Fibroblast of lung (primary cell): ENCODE measurements at places on chromosomes 6 and 20. TPM values are rescaled to one million over a fixed set of nuclear protein-coding genes. Genes with fewer than 3 reads are reported as not detected.

GRCh38 chr20:11807054-11808048, 110.3 kb upstream of the BTBD3 start:
- H3K36me3 ChIP-seq: no peaks in the 10 kb centered on the region
- peaks cover 22% of the 10 kb centered on the region for H3K4me1 ChIP-seq
- peak overlapping the region; percentile 67 for H3K27ac ChIP-seq

GRCh38 chr6:28589957-28590349, 64.3 kb downstream of the GPX5 start:
- no peaks in the 10 kb centered on the region for H3K36me3 ChIP-seq
- DNase-seq: no peak
- H3K4me1 ChIP-seq: no peaks in the 10 kb centered on the region
- H3K27ac ChIP-seq: no peak overlapping the region

GRCh38 chr20:41344477-41344876, 3.9 kb downstream of the LPIN3 start:
- no peaks in the 10 kb centered on the region for H3K4me1 ChIP-seq
- DNase-seq: no peak
- H3K4me3 ChIP-seq: no peak overlapping the region
- H3K27me3 ChIP-seq: no peaks in the 10 kb centered on the region

DNA sequence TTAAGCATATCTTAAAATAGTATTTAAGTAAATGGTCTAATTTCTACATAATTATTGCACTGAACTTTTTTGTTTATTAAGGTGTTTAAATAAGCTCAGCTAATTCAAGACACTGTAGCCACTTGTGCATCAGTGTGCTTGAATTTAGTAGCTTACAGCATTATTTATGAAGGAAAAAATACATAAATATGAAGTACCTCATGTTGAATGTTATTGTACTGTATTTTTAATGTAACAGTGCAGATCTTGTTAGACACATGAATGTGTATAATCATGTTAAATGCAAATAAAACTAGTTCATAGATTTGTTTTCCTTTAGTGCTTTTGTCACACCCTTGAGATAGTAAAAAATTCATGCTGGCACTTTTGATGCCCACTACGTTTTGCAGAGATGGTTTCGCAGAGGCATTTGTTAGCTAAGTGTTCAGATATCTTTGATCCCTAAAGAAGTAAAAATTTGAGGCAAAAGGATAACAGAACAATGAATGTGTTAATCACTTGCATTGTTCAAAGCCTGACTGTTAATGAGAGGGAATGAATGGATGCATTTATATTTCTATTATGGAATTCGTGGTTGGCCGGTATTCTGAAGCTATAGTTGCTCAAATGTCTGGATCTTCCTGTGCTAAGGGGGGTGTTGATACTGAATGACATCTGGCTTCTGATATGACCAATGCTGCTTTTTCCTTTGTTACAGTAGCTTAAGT, 8.8 kb downstream of the BTBD3 start:
- H3K4me3 ChIP-seq: no peak overlapping the region
- H3K27ac ChIP-seq: no peak overlapping the region
- H3K27me3 ChIP-seq: no peaks in the 10 kb centered on the region
- H3K36me3 ChIP-seq: peaks cover 9% of the 10 kb centered on the region
- DNase-seq: no peak
- no peaks in the 10 kb centered on the region for H3K4me1 ChIP-seq

DNA sequence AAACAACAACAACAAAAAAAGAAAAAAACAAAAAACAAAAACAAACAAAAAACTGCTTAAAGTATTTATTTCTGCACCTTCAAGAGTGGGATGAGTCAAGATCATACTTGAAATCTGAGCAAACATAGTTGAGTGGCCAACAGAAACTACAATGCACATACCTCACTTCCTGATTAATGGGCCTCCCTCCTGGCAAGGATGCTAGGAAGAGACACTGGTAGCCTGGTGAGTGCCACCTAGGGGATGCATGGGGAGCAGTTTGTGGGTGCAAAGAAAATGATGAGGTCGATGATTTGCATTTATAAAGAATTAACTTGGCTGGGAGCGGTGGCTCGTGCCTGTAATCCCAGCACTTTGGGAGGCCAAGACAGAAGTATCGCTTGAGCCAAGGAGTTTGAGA, 808.1 kb downstream of the MAFB start:
- peak; percentile 58 for DNase-seq
- H3K27ac ChIP-seq: no peak overlapping the region
- no peaks in the 10 kb centered on the region for H3K4me1 ChIP-seq
- no peaks in the 10 kb centered on the region for H3K27me3 ChIP-seq

The NHLRC1 gene
- total RNA-seq: 3.1 and 3.5 TPM in 2 replicates

The GNRH2 gene
- total RNA-seq: not detected in 2 replicates

GRCh38 chr6:48782225-48782624, 671.2 kb upstream of the PTCHD4 start:
- no peaks in the 10 kb centered on the region for H3K4me1 ChIP-seq
- no peaks in the 10 kb centered on the region for H3K36me3 ChIP-seq
- no peak overlapping the region for H3K27ac ChIP-seq
- no peak overlapping the region for H3K4me3 ChIP-seq

- no peak overlapping the region for H3K27ac ChIP-seq
- no peaks in the 10 kb centered on the region for H3K4me1 ChIP-seq
- DNase-seq: no peak
- no peaks in the 10 kb centered on the region for H3K36me3 ChIP-seq
- no peaks in the 10 kb centered on the region for H3K27me3 ChIP-seq
- no peak overlapping the region for H3K4me3 ChIP-seq
These were observed 12.8 kb upstream of the SNAI1 start for GRCh38 chr20:49969946-49970345.

- H3K4me1 ChIP-seq: no peaks in the 10 kb centered on the region
- H3K4me3 ChIP-seq: no peak overlapping the region
- DNase-seq: peak; percentile 69
- H3K27ac ChIP-seq: no peak overlapping the region
- H3K36me3 ChIP-seq: no peaks in the 10 kb centered on the region
- H3K27me3 ChIP-seq: no peaks in the 10 kb centered on the region
These were observed 241.8 kb upstream of the PRDM1 start for GRCh38 chr6:105844275-105844883.

The R3HDML gene
- not detected in 2 replicates for total RNA-seq

DNA sequence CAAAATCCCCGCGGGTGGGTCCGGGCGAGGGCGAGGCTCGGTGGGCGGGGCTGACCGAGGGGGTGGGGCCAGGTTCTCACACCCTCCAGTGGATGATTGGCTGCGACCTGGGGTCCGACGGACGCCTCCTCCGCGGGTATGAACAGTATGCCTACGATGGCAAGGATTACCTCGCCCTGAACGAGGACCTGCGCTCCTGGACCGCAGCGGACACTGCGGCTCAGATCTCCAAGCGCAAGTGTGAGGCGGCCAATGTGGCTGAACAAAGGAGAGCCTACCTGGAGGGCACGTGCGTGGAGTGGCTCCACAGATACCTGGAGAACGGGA, 809 bp downstream of the HLA-G start:
- no peaks in the 10 kb centered on the region for H3K36me3 ChIP-seq
- peaks cover 33% of the 10 kb centered on the region for H3K27me3 ChIP-seq
- no peak overlapping the region for H3K4me3 ChIP-seq
- no peak overlapping the region for H3K27ac ChIP-seq
- H3K4me1 ChIP-seq: no peaks in the 10 kb centered on the region

DNA sequence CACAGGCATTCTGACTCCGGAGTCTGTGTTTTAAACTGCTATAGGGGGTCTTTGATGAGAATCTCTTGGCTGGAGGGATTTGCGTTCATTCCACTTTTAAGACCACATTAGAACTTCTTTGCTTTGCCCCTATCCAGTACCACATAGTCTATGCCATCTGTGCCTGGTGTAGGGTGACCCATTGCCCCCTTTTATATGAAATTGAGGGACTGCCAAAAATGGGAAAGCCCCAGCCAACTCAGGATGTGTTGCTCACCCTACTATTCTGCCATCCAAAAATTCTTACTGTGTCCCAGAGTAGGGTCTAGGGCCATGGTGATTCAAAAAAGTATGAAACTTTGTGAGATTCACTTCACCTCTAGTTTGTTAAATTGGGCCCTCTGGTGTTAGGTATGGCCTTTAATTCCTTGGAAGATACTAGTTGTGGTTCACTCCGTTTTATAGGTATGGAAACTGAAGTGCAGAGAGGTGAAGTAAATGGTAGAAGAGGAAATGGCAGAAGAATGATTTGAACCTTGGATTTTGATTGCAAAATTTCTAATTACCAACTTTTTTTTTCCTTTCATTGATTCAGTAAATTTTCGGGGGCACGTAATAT, 1.4 kb downstream of the PFDN4 start:
- H3K27me3 ChIP-seq: no peaks in the 10 kb centered on the region
- H3K27ac ChIP-seq: no peak overlapping the region
- peaks cover 7% of the 10 kb centered on the region for H3K4me1 ChIP-seq
- H3K36me3 ChIP-seq: no peaks in the 10 kb centered on the region
- no peak for DNase-seq

DNA sequence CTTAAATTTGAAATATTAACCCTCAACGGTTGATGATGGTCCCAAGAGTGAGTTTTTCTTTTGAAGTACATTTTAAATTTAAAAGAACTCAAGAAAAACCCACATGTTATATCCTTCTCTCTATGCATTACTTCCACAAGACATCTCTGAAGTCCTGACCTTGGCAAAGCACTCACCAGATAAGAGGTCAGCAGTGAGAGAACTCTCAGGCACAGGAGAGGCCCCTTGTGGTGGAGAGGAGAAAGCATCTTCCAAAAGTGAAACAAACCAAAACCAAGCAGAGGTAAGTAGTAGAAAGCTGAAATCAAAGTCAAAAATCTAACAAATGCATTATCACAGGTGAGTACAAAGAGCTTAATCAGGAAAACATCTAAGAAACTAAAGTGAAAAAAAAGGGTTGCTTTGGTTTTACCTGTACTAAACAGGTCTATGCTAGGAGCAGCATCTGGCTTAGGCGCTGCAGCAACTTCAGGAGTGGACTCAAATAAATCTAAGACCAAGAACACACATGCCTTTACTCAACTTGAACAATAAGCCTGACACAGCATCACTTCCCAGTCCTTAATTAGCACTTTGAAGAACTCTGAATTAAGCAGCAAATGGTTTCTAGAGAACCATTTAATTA, 80.5 kb downstream of the PRSS35 start:
- no peak overlapping the region for H3K27ac ChIP-seq
- no peaks in the 10 kb centered on the region for H3K36me3 ChIP-seq
- H3K4me3 ChIP-seq: no peak overlapping the region
- H3K27me3 ChIP-seq: no peaks in the 10 kb centered on the region
- peak; percentile 3 for DNase-seq
- H3K4me1 ChIP-seq: no peaks in the 10 kb centered on the region

The GINS1 gene
- total RNA-seq: 1.3 and 3.0 TPM in 2 replicates

DNA sequence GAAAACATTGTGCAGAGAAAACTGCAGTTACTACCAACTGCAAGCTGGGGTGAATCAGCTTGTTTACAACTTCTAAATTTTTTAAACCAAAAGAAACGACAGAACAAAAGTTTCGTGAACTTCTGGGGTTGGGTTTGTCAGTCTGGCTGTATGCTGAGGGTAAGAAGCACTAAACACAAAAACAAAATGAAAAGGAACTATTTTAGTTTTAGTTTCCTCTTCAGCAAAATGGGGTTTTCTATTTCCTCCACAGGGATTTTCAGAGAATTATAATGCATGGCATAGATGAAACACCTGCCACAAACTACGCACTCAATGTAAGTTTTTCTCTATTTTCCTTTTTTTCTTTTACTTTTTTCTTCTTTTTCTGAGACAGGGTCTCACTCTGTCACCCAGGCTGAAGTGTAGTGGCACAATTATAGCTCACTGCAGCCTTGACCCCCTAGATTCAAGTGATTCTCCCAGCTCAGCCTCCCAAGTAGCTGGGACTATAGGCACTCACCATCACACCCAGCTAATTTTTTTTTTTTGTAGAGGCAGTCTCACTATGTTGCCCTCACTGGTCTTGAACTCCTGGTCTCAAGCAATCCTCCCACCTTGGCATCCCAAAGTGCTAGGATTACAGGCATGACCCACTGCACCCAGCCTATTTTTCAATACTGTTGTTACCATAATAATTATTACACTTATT, 40.6 kb downstream of the CGA start:
- H3K4me1 ChIP-seq: no peaks in the 10 kb centered on the region
- H3K4me3 ChIP-seq: no peak overlapping the region
- no peak for DNase-seq

DNA sequence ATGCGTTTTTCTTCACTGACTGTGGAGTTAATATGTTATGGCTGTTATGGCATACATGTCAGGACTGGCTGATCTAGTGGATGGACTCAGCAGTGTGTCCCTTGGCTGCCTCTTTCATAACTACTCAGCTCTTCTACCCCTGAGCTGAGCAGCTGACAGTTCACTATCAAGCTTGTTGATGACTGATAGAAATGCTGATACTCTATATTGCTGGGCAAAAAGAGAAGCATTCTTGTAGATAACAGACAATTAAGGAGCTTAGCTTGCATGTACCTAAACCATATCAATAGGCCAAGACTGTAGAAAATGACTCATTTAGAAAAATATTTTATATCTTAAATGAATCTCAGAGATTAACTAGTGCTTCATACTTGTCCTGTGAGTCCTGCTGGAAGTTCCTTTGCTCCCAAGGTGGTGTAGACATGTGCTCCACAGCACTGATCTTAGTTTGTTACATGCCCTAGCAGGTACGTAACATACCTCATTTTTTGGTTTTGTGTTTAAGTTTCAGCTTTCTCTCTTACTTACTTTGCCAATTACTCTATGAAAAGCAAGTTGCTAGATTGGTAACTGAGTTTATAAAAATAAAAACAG, 236.9 kb downstream of the GMDS start:
- no peaks in the 10 kb centered on the region for H3K4me1 ChIP-seq
- no peaks in the 10 kb centered on the region for H3K36me3 ChIP-seq
- no peak overlapping the region for H3K27ac ChIP-seq

The COX4I2 gene
- total RNA-seq: not detected in 2 replicates

- no peaks in the 10 kb centered on the region for H3K36me3 ChIP-seq
- DNase-seq: no peak
- H3K4me3 ChIP-seq: no peak overlapping the region
- no peaks in the 10 kb centered on the region for H3K4me1 ChIP-seq
- H3K27me3 ChIP-seq: peaks cover 33% of the 10 kb centered on the region
These were observed 1.2 kb downstream of the GFRA4 start for GRCh38 chr20:3661814-3662665.

- H3K4me3 ChIP-seq: no peak overlapping the region
- peaks cover 3% of the 10 kb centered on the region for H3K4me1 ChIP-seq
These were observed 4.0 kb downstream of the FUCA2 start for GRCh38 chr6:143507358-143508145.

DNA sequence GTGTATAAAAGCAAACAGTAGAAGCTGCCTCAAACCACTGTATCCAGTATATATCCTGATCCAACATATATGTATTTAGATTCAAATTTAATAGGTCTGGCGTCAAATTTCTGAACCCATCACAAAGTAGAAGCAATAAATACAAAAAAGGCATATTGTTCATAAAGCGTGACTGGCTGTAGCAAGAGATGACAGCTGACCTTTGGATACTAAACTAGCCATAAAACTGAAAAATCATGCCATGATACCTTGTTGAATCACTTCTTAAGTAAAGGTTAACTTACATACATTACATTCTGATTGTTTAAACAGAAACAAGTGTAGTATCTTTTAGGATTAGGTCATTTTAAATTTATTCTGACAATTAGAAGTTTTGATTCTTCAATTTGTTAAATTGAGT, 372.0 kb upstream of the FLRT3 start:
- no peaks in the 10 kb centered on the region for H3K27me3 ChIP-seq
- no peak overlapping the region for H3K4me3 ChIP-seq
- no peak overlapping the region for H3K27ac ChIP-seq
- DNase-seq: no peak
- peaks cover 3% of the 10 kb centered on the region for H3K4me1 ChIP-seq
- no peaks in the 10 kb centered on the region for H3K36me3 ChIP-seq

The MUC21 gene
- not detected in 2 replicates for total RNA-seq

The GABRR2 gene
- total RNA-seq: 0.17 and 0.26 TPM in 2 replicates

GRCh38 chr6:36245572-36246061, 24.2 kb upstream of the PNPLA1 start:
- H3K4me1 ChIP-seq: peaks cover 6% of the 10 kb centered on the region
- no peak overlapping the region for H3K4me3 ChIP-seq
- H3K27ac ChIP-seq: no peak overlapping the region

- DNase-seq: no peak
- H3K36me3 ChIP-seq: no peaks in the 10 kb centered on the region
These were observed 5.4 kb upstream of the SIRPB1 start for GRCh38 chr20:1625083-1625690.
